ENCODE measurements at places on chromosomes 7 and 10.

DNA sequence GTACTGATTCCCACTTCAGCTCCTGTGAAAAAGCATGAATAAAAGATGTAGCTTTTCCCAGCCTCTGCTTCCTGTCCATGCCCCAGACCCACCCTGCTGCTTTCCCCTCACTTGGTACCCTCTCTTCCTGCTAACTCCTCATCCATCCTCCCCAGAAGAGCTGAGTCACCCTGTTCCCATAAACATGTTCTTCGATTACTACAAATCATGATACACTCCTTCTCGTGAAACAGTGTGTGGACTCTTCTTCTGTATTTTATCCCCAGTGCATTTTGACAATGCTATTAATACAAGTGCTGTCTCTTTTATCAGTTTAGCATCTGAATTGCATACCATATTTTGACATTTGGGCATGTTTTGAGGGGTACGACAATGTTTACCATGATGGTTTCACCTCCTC, 45.8 kb upstream of the SORBS1 start:
- no peak for DNase-seq

GRCh38 chr7:84549409-84549808, 354.8 kb upstream of the SEMA3A start:
- DNase-seq: no peak

GRCh38 chr10:34624323-34625153, 190.6 kb downstream of the PARD3 start:
- no peak for DNase-seq

GRCh38 chr7:110483553-110483952, 607.4 kb upstream of the LRRN3 start:
- DNase-seq: no peak

- no peak for DNase-seq
These were observed 17.0 kb downstream of the PKD1L1 start for GRCh38 chr7:47931005-47932004.

DNA sequence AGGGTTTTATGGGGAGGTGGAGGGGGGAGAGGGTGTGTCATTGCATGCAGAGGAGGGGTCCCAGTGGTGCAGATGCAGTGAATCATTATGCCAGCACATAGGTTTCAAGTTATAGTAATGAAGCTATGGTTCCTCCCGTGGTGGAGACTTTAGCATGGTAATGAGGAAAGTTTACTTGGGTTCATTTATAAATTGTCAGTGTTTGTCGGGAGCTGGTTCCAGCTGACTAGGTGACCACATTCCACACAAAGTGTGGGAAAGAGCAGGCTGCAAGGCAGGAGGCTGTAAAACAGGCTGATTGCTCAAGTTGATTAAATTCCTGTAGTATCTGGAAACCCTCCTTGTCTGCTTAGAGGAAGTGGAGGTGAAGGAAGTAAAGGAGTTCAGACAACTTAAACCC, 78.9 kb downstream of the SRI start:
- DNase-seq: peak; percentile 95

DNA sequence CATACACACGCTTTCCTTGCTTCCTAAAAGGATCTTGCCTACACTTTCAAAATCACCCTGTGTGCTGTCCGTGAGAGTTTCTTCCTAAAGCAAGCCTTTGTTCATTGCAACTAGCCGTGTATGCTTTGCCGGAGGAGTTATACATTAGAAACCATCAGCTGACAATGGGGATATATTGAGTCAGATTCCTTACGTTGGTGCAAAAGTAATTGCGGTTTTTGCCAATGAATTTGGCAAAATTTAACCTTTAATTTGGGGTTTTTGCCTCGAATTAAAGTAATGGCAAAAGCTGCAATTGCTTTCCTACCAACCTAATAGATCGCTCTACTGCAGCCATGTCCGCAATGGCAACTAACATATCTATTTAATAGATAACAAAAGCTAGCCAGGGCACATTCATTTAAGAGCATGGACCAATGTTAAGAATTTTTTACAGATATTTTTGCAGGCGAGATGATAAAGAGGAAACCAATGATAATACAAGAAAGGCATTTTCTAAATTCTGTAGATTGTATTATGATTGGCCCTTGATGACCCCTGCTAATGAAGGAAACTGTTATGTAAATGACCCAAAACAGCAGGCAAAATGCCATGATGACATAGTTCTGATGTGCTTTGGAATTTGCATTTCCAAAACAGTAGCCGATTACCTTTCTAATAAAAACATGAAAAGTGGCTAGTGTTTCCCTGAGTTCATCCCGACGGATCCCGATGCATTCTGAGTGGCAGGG, 184.8 kb upstream of the NRP1 start:
- DNase-seq: peak; percentile 47

GRCh38 chr10:72424561-72424960, 69.8 kb upstream of the DNAJB12 start:
- no peak for DNase-seq

- DNase-seq: no peak
These were observed 99.2 kb downstream of the GRK5 start for GRCh38 chr10:119306514-119306951.

DNA sequence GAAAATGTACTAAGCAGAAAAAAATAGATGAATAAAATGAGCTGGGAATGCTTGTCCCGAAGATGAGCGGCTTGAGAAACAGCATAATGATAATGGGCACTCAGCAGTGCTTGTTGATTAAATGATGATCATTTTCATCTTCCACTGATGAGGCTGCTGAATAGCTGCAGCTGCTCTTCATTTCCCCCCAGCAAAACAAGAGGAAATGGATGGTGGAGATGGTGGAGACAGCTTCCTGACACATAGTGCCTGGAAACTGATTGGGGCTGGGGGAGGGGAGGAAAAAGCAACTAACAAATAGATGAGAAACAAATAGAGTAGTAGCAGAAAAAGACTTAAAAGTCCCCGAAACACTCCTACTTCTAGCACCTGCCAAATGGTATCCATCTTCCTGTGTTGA, 41.4 kb downstream of the MRC1 start:
- peak; percentile 25 for DNase-seq

- DNase-seq: no peak
These were observed 131.8 kb downstream of the ANK3 start for GRCh38 chr10:60257767-60258428.

DNA sequence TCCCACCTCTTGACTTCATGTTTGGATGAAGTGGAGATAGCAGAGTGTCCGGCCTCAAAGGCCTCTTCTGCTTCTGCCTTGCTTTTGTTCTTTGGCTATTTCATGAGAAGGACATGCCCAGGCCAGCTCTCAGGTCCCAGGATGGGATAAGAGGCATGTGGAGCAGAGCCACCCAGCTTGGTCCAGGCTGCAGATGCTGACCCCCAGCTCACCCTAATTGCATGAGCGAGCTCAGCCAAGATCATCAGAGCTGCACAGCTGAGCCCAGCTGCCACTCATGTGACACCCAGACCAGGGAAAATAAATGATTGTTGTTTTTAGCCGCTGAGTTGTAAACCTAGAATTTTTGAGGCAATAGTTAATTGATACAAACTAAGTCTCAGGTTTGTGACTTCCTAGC, 230.0 kb downstream of the PHF14 start:
- DNase-seq: no peak

- DNase-seq: no peak
These were observed 79.5 kb upstream of the LRGUK start for GRCh38 chr7:134047675-134048074.
